ENCODE measurements at places on chromosomes 13 and 19. TPM values are rescaled to one million over a fixed set of nuclear protein-coding genes. Genes with fewer than 3 reads are reported as not detected.

NBEA gene
- total RNA-seq: 2.0 TPM

CAMSAP3 gene
- not detected for total RNA-seq

PRSS57 gene
- total RNA-seq: not detected

ALG11 gene
- total RNA-seq: 26.6 TPM

FZR1 gene
- 23.3 TPM for total RNA-seq

KLK3 gene
- not detected for total RNA-seq

MEIOSIN gene
- not detected for total RNA-seq

SIGLEC5 gene
- not detected for total RNA-seq

ZNF526 gene
- total RNA-seq: 5.5 TPM

ZNF829 gene
- 5.6 TPM for total RNA-seq

IGSF23 gene
- total RNA-seq: not detected

THSD8 gene
- not detected for total RNA-seq

TTYH1 gene
- total RNA-seq: not detected

Measured in cardiac ventricle fibroblast (primary cell).